ENCODE measurements at places on chromosomes 6 and 20.

DNA sequence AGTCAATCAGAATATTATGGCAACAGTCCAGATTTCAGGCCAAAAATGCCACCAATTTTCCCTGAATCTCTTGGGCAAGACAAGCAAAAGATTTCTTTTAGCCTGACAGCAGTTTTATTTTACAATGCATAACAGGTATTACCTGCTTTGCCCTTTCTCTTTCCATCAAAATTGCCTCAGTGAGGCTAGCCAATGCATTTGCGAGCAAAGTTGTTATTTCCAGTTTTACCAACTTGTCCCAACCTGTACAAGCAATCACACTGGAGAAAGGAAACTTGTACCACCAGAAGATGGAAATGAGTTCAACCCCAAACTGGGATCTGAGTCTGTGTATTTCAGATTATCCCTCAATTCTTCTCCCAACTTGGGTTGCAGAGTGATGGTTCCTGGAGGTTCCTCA, 279.9 kb upstream of the CDYL start:
- DNase-seq = no peak

- no peak for DNase-seq
Observed at GRCh38 chr20:48425817-48426612, 401.8 kb downstream of the PREX1 start.

DNA sequence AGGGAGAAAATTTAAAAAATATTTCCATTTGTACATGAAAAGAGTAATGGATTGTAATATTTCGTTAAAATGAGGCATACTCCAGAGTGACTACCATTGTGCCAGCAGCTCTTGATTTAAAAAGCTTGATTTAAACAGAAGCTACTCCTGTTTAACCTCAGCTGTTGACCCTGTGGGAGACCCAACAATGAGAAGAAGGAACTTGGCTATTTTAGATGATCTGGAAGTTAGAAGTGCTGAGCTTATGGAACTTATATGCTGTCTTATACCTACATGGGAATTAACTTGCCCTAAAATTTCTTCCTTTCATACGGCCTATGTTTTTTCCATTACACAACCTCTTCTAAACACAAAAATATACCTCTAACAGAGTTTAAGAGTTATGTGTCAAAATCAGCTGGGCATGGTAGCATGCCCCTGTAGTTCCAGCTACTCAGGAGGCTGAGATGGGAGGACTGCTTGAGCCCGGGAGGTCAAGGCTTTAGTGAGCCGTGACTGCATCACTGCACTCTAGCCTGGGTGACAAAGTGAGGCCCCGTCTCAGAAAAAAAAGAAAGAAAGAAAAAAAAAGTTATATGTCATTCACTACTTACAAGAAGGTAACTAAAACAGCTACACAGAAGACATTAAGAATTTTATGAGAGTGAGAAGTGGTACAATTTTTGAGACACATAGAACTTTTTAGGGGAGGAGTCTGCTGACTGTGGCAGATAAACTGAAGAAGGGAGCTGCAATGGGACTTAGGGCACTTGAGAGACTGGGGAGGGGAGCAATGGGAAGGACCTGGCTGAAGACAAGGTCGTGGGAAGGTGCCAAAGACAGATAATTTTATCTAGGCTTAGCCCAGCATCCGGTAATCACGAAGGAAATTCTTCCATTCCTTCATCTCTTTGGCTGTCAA, 139.9 kb downstream of the MYB start:
- DNase-seq = no peak

GRCh38 chr6:36930483-36930882, 24.1 kb upstream of the PI16 start:
- DNase-seq = no peak

All from NCI-H1048 (cell line).